SW 1271 (cell line): ENCODE measurements at places on chromosomes 7 and 10.

DNA sequence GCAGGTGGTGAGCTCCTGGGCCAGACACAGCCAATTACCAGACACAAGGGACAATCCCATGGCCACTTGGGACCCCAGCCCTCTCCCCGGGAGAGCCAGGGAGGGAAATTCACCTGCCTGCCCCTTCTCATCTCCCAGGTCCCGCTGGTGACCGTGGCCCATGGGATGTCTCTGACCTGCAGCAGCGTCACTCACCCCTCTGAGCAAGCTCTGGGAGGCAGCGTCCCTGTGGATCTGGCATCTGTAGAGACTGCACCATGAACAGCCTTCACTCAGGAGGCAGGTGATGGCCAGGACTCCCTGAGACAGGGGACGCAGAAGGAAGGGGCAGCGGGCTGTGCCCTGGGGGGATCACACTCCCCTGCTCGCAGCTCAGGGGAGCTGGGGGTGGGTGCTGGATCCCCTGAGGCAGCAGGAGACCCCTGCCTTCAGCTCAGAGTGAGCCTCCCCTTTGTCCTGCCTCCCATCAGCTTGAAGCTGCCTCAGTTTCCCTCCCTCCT lies 90.8 kb downstream of the FOXL3 start:
- no peak for DNase-seq

DNA sequence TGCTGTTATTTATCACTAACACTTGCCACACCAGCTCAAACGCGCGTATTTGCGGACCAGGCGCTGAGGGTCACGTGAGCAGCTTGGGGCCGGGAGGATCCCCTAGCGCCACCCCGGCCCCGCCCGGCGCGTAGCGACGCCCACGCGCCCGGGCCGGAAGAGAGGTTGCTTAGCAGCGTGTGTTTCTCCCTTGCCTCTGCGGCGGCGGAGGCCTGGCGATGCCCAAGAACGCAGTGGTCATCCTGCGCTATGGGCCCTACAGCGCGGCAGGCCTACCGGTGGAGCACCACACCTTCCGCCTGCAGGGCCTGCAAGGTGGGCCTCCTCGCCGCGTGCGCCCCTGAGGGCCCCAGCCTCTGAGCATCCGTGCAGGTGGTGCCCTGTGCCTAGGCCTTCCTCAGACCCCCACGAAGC lies at the start of gene C10orf53:
Gene C10orf53, plus strand, starts transcription at position 172 of the 414 bp plus-strand sequence. Its CDS starts 47 bp downstream, at position 219.
- DNase-seq: no peak

GRCh38 chr7:133053321-133053891 lies 28.5 kb downstream of the CHCHD3 start:
- no peak for DNase-seq

DNA sequence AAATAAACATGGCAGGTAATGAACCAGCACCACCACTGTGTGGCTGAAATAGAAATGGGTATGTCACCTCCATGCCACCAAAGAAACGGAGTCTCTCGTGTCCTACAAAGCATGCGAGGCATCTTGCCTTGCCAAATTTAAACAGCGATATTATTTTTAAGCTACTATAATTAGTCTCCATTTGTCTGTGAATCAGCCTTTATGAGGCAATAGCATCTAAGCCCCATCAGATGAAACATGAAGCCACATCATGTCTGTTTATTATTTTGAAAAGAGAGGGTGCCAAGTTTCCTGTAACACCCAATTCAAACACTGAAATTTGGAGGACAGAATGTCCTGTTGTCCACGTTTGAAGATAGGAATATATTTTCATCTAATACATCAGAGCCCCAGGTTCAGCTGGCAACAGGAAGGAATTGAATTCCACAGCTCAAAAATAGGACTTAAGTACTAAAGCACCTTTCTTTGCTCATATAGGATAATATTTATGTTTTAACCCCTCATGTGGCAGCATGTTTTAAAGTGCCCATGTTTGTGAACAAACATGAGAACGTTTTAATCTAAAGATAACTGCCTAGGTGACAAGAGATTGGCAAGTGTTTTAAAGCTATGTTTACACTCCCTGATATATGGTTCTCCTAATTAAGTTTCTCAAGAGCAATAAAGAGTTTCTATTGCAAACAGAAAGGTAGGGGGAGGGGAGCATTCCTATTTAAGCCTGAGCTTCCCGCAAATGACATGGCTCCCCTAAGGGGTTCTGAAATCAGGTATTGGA lies 86.8 kb downstream of the SORBS1 start:
- DNase-seq: no peak
